ENCODE measurements at places on chromosomes 16 and 17. TPM values are rescaled to one million over a fixed set of nuclear protein-coding genes. Genes with fewer than 3 reads are reported as not detected.

GRIN2A gene
- not detected for total RNA-seq

DNA sequence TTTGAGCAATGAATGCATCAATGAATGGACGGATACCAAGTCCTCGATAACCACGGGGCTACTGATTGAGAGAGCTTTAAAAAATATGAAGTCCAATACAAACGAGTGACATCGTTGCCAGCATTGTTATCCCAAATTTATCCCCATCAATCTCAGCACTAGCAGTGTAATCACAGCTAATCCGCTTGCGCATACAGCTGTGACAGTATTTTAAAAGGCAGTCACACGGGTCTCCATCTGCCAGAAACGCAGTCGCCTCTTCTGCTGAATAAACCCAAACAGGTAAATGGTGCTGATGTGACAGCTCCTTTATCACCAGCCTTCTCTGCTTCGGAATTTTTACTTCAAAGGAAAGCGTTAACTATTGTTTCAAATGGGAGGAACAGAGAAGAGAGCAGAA, 311.1 kb downstream of the XYLT1 start:
- no peak for DNase-seq

GRCh38 chr16:28502290-28502689, 4.3 kb downstream of the IL27 start:
- no peak for DNase-seq

DNA sequence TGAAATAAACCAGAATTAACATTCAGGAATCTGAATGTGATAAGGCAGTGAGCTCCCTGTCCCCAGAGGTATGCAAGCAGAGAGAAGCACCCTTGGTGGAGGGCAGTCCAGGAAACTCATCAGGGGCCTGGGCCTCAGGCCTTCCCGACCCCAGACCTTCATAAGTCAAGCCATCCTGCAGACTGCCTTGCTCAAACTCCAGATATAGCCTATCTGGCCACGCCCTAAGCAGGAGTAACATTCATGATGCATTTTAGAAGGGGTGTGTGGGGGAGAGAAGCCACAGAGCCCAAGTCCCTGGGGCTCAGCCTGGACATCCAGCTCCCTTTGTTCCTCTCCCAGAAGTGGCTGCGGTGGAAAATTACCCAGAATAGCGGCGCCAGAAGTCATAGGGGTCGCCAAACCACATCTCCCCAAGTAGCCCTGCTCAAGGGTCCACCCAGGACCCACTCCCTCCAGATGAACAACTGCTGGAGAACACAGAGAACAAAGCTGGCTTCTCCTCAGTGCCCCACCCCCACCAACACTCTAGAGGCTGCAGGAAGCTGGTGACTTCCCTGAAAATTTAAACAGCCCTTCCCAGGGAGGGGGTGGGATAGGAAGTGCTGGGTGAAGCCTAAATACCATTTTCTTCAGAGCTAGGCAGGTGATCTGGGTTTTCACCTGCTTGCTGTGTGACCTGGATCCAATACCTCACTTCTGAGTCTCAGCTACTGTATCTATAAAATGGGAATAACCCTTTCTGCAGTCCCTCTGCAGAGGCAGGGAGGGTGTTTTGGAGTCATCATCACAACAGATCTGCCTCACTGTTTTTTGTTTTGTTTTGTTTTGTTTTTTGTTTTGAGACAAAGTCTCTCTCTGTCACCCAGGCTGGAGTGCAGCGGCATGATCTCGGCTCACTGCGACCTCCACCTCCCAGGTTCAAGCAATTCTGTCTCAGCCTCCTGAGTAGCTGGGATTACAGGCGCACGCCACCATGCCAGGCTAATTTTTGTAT, 1.5 kb upstream of the SREBF1 start:
- no peak for DNase-seq

All from gastrocnemius medialis (tissue), 4 donors.